ENCODE measurements at places on chromosomes 1 and 21.

DNA sequence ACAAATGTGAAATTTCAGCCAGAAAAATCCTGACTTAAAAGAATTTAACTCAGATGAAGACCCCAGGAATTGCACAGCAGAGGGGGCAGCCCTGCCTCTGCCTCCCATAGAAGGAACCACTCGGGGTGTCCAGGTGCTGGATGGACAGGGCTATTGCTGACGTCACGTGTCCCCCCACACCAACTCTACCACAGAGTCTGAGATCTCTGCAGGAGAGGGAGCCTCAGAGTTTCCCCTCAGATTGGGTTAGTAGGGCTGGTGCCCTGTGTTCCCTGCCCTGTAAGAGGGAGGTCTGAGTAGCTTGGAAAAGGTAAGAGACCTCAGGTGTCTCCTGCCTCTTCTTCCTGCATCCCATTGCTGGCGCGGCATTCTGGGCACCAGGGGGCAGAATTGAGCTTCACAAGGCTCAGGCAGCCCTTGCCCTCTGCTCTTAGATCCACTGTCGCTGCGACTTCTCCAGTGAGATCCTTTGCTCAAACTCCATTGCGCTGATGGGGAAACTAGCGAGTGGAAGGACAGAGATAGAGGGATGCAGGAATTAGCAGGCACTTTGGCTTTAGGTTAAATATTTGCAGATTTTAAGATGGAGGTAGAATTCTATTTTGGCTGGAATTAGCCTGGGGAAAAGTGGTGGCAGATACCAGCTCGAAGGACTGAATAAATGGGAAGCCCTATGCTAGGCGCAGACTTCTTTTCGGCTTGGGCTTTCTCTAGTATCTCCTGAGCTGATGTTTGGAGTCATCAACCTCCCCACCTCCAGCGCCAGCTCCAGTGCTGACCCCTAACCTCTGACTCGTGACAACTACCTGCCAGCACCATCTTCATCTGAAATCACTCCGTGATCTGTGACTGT lies 42.8 kb upstream of the DMBX1 start:
- DNase-seq, result peak; percentile 95

GRCh38 chr21:37815893-37816292 lies 100.4 kb downstream of the KCNJ6 start:
- no peak for DNase-seq

DNA sequence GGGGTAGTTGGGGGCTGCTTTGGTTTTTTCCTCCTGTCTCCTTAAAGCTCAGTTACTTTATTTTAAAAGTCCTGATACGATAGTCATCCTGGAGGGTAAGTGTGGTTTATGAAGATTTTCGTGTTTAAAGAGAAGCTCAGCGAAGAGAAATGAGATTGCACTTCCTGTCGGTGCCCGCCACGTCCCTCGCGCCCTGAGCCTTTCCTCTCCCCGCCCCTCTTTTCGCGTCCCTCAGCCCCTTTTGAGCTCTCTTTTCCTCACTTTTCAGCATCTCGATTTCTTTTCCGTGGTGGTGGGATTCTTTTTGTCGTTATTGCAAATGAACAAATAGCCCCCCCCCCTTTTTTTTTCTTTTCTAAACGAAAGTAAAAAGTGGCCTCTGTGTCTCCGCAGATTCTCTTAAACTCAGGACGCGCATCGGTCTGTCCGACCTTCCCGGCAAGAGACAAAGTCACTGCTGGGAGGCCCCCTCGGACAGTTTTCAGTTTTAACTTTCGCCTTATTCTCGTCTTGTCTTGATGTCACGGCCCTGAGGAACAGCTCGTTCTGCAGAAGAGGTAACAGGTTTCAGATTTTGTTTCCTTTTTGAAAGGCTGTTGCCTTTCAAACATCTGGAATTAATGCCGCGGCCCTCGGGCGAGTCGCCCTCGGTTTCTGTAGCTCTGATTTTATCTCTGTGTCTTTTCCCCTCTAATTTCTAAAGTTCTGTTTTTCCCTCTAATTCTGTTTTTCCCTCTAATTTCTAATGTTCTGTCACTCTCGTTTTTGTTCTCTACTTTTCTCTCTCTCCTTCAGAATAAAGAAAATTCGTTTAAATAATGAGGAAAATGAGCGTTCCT lies 1.0 kb upstream of the DMRTA2 start:
- peak; percentile 75 for DNase-seq

GRCh38 chr1:1109743-1110142 lies 6.1 kb downstream of the C1orf159 start:
- DNase-seq, result no peak

GRCh38 chr1:161198194-161198896 lies 509 bp downstream of the ADAMTS4 start:
- DNase-seq, result peak; percentile 81

GRCh38 chr1:34379911-34380310 lies 203.2 kb downstream of the C1orf94 start:
- DNase-seq, result no peak

- no peak for DNase-seq
Measured at GRCh38 chr1:85283475-85284199, 7.2 kb upstream of the BCL10 start.

- DNase-seq, result no peak
Measured at GRCh38 chr21:23541571-23541970, 2065.7 kb downstream of the MRPL39 start.

- DNase-seq, result no peak
Measured at GRCh38 chr1:162902416-162902815, 41.4 kb upstream of the CCDC190 start.

DNA sequence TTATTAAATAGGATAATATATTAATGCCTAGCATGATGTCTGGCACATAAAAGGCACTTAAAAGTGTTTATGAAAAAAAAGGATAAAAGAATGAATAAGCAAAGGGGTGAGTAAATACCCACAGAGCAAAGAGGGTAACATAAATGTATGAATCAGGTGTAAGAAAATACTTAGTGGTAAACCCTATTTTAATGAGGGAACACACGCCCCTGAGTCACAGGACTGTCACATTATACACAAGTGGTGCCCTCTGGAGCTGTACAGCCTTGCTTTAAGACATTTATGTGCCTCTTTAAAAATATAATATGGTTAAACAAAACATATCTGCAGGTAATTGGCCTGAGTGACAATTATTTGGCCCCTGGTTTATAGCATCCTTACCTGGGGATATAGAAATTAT lies 78.1 kb upstream of the PTBP2 start:
- DNase-seq, result no peak

GRCh38 chr1:22121421-22121911 lies 21.4 kb downstream of the WNT4 start:
- peak; percentile 65 for DNase-seq

DNA sequence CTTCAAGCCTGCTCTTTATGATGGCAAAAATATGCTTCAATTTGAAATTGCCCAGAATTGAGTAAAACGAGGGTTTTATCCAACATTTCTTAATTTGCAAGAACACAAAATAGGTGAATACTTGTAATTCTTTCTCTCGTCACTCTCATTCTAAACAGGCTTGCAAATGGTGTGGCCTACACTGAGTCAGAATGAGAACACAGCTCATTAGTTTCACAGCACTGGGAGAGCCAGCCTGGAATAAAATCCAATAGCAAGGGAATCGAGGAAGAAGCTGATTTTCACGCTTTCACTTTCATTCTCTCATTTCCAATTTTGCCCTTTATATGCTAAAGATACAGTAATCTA lies 537.5 kb downstream of the LTN1 start:
- DNase-seq, result no peak

DNA sequence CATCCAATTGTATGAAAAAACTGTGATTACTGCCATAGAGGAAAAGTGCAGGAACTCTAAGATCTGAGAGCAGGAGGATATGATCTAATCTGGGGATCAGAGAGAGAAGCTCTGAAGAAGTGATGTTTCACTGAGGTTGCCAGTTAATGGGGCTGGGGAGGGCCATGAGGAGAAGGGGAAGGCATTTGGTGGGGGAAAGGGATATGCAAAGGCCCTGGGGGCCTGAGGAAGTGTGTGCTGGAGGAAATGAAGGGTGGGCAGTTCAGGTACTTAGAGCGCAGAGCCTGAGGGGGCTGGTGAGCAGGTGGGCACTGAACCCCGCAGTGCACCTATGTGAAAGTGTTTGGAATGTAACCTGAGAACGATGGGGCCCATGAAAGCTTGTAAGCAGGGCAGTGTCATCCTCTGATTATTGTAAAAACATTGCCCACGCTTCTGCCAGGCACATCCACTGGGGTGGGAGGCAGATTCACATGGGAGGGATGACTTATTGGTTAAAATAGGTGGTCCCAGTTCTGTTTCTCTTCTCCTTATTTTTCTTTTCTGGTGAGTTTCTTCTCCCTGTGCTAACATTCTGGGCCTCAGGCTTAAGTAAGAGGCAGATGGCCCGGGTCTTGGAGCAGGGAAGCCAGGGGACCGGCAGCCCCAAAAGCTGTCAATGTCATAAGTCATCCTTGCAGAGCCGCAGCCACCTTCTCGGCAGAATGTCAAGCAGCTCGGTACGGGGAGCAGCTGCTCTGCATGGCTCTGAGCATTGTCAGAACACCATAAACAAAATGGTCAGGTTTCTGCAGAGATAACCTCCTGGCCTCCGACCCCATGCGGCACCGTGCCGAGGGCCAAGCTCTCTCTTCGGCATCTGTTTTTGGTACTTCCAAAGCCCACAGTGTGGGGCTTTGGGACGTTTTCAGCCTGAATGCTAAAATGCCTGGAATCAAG lies 492.0 kb upstream of the VAMP3 start:
- DNase-seq, result no peak

- no peak for DNase-seq
Measured at GRCh38 chr21:28358702-28359101, 634.0 kb downstream of the LTN1 start.

DNA sequence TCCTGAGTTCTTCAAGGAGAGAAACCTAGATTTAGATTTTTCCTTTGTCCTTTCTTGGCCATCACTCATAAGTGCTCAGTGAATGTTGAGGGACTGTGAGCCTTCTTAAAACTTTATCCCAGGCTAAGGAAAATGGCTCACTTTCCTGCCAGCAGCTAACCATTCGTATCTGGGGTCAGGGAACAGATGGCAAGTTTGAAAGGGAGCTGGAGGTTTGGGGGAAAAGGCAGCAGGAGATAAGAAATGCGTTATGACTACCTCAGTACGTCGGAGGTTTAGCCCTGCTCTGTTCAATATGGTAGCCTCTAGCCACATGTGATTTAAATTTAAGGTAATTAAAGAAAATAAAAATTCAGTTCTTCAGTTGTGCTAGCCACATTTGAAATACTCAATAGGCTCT lies 13.3 kb downstream of the RRP15 start:
- no peak for DNase-seq

GRCh38 chr1:110548381-110548780 lies 29.4 kb upstream of the KCNA10 start:
- peak; percentile 53 for DNase-seq

DNA sequence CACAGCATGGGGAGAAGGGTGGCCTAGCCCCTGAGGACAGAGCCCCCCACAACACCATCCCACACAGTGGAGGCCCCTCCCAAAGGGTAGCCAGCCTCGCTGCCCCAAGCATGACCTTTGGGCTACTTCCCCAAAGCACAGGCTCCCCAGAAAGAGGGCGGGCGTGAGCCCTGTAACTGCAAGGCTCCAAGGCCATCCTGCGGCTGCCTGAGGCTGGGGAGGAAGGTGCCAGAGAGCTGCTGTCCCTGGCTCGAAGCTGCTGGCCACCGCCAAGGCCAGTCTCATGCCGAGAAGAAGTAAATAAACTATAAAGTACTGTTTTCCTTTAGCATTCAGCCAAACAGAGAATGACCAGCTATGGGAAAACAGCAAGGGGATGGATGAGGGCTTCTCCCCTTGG lies 27.5 kb downstream of the UBASH3A start:
- DNase-seq, result no peak

GRCh38 chr21:45537746-45538291 lies 4.4 kb downstream of the SLC19A1 start:
- DNase-seq, result no peak

GRCh38 chr1:160431006-160431405 lies 30.6 kb downstream of the VANGL2 start:
- no peak for DNase-seq

DNA sequence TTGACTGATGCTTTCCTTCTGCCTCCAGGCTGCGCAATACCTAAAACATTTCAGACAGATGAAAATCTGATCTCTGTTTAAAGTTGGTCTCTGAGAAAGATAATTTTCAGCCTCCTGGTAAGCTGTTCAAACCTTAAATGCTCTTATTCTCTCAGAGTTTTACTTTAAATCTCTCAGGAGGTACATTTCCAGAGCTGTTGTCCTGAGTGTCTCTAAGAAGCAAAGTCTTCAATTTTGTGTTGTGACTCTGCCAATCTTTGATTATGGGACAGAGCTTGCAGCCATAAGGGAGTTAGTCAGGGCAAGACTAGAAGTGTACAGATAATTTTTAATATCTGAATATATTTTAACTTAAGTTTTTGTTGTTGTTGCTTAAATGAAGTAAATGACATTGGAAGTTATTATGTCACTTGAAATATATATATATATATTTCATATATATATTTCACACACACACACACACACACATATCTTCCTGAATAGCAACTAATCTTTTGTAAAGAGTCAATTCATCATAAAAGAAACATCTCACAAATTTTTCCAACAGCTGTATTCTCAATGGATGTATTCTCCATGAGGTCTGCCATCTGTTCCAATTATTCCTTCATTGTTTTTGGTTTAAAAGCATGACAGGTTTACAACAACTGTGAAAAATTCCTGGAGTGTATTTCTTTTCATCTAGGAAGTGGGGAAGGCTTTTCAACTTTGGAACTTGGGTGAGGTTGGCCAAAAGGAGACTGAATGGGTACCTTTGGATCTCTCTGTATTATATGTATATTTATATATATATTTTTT lies 259.4 kb downstream of the BACH1 start:
- DNase-seq, result no peak

- DNase-seq, result no peak
Measured at GRCh38 chr1:8241417-8242014, 76.4 kb upstream of the SLC45A1 start.

All from eye (tissue), 1 donor.